ENCODE measurements at places on chromosomes 7 and 10. TPM values are rescaled to one million over a fixed set of nuclear protein-coding genes. Genes with fewer than 3 reads are reported as not detected.

- DNase-seq: no peak
These were observed 28.7 kb downstream of the PDZD8 start for GRCh38 chr10:117346574-117346973.

DNA sequence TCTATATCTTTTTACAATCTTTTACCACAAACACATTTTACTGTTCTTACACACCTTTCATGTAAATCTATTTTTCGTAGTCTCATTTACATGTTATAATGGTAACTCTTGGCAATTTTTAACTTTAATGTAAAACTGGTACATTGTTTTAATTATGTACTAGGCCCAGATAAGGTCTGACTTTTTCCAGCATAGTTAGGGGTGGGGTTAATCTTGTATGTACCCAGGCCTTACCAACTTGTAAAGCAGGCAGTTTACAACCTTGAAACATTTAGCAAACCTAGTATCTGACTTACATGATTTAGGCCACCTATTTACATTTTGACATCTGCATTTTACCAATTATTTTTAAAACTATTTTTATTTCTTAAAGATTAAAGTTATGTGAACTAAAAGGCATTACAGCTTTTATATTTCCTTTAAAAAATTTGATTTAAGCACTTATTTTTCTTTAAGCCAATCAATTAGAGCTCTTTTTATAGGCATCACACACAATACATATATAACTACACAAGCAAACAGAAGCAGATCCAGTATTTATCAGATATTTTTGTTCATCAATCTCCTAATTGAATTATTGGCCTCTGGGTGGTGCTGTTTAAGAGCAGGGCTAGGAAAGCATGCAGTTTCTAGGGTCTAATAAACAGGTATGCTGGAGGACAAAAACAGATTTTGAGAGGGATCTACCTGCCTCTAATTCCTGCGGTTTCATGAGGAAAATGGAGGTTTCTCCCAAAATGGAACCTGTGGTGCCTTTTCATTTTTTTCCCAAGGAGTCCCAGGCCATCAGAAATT, 19.7 kb upstream of the CROT start:
- no peak for DNase-seq

DNA sequence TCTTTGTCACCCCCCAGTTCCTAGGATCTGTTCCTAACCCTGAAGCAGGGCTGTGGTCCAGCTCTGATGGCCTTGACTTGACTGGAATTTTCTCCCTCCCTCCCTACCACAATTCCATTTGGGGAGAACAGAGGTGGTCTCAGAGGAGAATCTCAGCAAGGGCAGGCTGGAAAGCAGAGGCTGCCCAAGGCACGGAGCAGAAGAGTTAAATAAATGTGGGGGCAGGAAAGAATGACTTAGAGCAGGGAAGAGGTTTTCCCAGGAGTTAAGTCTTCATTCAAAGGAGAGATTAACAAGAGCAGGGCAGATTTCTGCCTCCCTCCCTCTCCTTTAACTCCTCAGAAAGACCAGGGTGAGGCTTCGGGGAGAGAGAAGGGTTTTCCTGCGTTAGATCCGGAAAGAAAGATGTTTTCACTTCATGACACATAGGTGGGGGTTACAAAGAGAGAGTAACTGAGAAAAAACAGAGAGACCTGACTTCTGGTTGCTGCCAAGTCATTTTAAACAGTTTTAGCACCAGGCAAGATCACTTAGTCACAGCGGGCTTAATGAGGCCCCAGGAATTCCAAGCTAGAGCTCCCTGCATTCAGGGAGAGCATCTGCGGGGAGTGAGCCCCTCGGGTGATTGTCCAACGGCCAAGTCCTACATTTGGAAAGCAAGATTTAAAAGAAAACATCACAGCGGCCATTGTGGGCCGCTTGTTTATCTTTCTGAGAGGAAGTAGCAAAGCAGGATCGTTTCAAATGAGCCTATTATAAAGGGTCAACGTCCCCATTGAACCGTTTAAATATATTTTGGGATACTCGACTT, 78.7 kb downstream of the ARHGAP22 start:
- peak; percentile 96 for DNase-seq

DNA sequence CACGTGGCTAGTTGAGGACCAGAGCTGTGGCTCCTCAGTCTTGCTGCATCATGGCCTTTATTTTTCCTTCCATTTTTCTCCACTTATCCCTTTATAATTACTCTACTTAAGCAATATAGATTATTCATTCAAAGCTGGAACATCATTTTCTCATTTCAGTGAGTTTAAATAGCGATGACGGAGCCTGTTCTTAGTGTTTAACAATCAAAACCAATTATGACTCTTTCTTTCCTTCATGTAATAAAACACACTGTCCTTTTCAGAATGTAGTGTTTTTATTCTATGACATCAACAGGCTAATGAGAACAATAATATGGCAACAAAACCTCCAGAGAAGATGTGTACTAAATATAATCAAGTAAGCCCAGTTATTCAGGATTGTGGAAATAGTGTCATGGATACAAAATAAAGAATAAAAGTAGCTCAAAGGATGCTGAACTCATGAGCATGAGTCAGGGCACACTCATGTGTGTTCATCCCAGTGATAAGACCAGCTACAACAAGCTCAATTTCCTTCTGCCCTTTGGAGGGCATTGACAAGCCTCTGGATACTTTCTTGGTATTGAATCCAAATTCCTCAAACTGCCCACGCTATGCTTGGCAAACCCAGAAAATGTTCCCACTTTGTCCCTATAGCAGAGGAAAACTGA, 188.4 kb downstream of the CYP26A1 start:
- peak; percentile 52 for DNase-seq

DNA sequence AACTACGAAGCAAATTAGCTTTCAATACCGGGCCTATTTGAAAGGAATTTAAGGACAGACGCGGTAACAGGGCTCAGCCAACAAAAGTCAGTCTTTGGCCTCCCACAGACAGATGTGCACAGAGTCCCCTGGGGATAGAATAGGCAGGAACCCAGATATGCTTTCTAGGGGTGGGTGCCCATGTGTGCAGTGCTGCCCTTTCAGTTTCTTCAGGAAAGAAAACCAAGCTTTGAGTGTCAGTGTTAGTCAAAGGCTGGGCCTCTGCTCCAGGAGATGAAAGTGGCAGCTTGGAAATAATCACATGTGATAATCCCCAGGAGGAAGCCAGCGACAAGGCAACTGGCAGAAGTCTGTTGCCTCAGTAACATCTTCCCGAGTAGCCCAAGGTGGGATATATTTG, 43.8 kb upstream of the CSTF2T start:
- DNase-seq: no peak

- no peak for DNase-seq
These were observed 228.1 kb downstream of the NEBL start for GRCh38 chr10:20668985-20669384.

DNA sequence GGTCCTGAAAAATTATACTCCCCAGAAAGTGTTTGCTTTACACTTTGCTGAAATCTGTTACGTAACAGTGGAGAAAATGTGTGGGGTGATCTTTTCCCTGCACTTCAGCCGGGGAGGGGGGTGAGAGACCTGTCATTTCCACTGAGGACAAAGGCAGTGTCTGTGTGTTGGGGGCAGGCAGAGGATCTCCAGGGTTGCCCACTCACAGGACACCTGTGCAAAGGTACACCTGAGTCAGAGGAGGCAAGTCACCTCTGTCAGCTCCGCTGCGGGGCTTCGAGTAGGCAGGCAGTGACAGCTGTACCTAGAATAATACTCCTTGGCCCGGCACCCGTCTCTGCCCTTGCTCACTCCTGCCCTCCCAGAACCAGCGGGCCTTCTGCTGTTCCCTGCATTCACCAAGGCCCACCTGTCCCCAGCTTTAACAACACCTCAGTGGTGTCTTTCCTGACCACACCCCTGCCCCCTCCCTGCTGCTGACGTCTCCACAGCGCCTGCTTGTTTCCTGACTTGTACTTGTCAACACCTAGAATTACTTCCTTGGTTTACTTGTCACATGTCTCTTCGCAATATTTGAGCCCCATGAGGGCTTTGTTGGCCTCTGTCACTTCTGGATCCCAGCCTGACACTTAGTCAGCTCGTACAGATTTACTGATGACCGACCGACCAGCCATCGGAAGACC, 159.2 kb downstream of the NEURL1 start:
- no peak for DNase-seq

PIP gene
- not detected for total RNA-seq

NODAL gene
- not detected for total RNA-seq

BTBD16 gene
- not detected for total RNA-seq
